Activated naive CD8-positive, alpha-beta T cell treated with anti-CD3 and anti-CD28 coated beads, Interleukin-2, amount 10 ng/mL, durations not matched to agents 7 days and 5 days (primary cell): ENCODE measurements at places on chromosomes 7 and 10. TPM values are rescaled to one million over a fixed set of nuclear protein-coding genes. Genes with fewer than 3 reads are reported as not detected.

GRCh38 chr10:4136121-4136520, 351.1 kb upstream of the KLF6 start:
- H3K27ac ChIP-seq = peak overlapping the region; percentile 76
- H3K36me3 ChIP-seq = peaks cover 37% of the 10 kb centered on the region
- H3K27me3 ChIP-seq = no peaks in the 10 kb centered on the region
- no peak for DNase-seq

DNA sequence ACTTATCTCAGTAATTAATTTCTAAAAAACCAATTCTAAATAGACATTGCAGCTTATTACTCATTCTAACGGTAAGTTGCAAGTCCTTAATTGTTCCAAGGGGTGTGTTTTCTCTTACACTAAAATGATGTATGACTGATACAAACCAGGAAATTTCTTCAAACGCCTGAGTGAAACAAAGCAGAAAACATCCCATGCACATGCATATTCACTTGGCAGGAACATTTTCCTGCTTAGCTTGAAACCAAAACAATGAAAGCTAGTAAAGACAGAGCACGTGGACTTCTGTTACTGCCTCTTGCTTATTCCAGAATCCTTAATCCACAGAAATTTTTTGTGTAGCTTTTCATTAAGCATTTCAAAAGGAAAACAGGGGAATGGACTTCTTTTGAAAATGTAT, 187.7 kb downstream of the MTERF1 start:
- no peaks in the 10 kb centered on the region for H3K27me3 ChIP-seq
- no peak for DNase-seq
- no peaks in the 10 kb centered on the region for H3K4me1 ChIP-seq
- no peak overlapping the region for H3K27ac ChIP-seq

DNA sequence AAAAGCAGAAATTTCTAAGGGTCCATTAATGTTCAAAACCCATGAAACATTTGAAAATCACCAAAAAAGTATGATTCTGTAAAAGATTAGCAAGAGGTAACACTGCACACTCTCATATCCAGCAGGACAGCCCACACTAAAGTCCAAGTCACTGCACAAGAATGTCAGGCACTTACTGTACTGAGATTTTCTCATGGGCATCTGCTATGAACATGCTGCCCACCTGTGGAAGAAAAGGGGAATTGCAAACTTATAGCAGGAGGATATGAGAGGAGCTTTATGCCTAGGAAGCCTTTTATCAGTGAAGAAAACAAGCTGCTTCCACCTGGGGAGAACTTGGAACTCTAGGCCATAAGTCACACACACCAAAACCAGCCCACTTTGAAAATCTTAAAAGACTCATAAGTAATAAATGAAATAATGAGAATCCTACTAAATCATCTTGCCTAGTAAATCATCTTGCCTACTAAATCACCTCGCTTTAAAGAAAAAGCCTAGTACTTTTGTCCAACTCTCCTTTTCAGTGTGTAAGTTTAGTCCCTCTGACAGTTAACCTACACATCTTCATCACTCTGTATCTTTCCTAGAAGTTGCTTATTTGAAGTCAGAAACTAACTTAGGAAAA, 46.1 kb downstream of the ARMH3 start:
- H3K4me1 ChIP-seq = no peaks in the 10 kb centered on the region
- DNase-seq = no peak
- H3K27me3 ChIP-seq = no peaks in the 10 kb centered on the region
- H3K36me3 ChIP-seq = peaks cover 15% of the 10 kb centered on the region
- no peak overlapping the region for H3K4me3 ChIP-seq

DNA sequence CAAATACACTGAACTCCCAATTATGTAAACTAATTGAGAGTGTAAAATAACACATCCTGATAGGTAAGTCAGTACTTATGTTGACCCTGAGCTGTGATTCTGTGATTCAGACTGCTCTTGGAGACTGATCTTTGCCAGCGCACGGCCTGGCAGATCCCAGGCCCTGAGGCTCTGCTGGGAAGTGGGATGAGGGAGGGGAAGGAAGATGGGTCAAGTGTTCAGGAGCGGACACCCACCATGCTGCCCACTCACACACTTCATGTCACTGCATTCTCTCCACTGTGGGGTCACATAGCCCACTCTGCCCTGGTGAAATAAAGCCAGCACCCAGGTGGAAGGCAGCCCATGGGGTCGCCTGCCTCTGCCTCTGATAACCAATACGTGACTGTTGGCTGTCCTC, 226.2 kb downstream of the TNS3 start:
- no peak overlapping the region for H3K4me3 ChIP-seq
- H3K36me3 ChIP-seq = no peaks in the 10 kb centered on the region
- no peaks in the 10 kb centered on the region for H3K27me3 ChIP-seq
- DNase-seq = no peak

Gene CFAP69
- total RNA-seq = not detected
